Activated CD8-positive, alpha-beta memory T cell treated with anti-CD3 and anti-CD28 coated beads, Interleukin-2, amount 10 ng/mL, durations not matched to agents 7 days and 5 days (primary cell): ENCODE measurements at places on chromosomes 12 and 14. TPM values are rescaled to one million over a fixed set of nuclear protein-coding genes. Genes with fewer than 3 reads are reported as not detected.

GRCh38 chr14:20179880-20180279 lies 10.8 kb upstream of the OR11G2 start:
- peaks cover 4% of the 10 kb centered on the region for H3K27me3 ChIP-seq
- no peaks in the 10 kb centered on the region for H3K4me1 ChIP-seq
- DNase-seq = no peak

- H3K36me3 ChIP-seq = peaks cover 6% of the 10 kb centered on the region
- peak overlapping the region; percentile 83 for H3K27ac ChIP-seq
- peaks cover 46% of the 10 kb centered on the region for H3K4me1 ChIP-seq
- DNase-seq = peak; percentile 47
These were observed 226.9 kb downstream of the EPS8 start for GRCh38 chr12:15562263-15562662.

DNA sequence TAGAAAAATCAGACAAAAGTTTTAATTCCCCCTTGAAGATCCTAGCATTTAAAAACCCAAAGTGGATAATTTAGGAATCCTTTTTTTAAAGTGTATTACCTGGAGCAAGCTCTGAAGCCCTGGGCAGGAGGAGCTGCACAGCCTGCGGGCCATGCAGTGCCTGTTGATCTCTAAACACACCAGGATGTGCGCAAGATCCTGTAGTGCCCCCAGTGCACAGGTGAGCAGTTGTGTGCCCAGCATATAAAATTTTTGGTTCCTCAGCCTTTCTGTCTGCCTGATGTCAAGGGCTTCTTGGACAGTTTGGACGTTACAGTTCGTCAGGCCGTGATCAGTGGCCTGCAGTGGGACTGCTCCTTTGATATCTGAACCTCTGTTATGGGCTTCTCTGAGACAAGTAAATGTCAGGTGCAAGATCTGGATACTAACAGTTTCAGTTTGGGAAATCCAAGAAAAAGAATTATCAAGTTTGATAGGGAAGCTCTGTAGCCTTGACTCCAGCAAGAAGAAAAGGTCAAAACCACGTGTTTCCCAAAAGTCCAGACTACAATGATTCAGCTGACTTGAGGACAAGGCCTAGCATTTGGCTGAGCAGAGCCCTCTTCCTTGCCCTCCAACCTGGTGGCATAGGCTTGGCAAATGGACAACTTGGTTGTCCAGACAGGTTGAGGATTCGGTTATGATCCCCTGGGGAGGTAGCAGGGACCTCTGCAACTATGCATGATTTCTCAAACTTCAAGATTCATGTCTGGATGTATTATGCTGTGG lies 1.0 kb downstream of the ATXN7L3B start:
- DNase-seq = peak; percentile 63
- peak overlapping the region; percentile 98 for H3K4me3 ChIP-seq
- peak overlapping the region; percentile 92 for H3K27ac ChIP-seq
- H3K4me1 ChIP-seq = peaks cover 42% of the 10 kb centered on the region
- H3K27me3 ChIP-seq = no peaks in the 10 kb centered on the region

The TMEM119 gene
- total RNA-seq = 0.16 TPM

The CAPZA3 gene
- not detected for total RNA-seq

The FAM222A gene
- total RNA-seq = 0.70 TPM
